ENCODE measurements at places on chromosomes 1 and 21.

DNA sequence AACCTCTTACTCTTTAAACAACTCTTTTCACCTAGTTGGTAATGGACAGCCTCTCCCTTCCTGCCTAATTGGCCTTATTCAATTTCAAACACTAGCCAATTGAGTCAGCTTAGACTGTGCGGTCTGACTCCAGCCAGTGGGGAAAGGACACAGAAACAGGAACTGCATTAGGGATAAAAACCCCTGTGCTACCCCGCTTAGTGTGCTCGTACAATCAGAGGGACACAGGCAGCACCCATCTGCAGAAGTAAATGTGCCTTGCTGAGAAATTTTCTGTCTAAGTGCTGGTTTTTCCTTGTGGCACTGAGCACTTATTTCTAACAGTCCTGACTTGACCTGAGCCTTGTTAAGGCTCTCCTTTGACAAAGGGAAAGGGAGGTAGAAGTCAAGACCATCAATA, 6.0 kb upstream of the CD2 start:
- no peak for DNase-seq

DNA sequence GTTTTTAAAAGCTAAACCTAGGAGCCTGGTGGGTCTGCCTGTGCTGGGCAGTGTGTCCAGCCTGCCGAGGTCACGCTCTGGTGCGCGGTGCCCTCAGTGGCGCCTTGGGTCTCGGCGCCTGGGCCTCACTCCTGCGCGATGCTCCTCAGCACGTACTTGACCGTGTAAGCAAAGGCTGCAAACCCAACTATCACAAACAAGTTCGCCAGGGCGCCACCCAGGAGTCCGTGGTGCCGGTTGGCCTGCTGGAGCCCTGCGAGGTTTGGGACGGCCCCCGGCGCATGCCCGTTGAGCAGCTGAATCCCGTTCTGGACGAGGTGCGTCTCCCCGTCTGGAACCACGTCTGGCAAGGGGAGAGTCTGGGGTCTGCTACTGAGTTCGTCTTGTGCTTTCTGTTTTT, 8.6 kb upstream of the C1QTNF12 start:
- no peak for DNase-seq

GRCh38 chr1:96995351-96995750, 273.8 kb downstream of the PTBP2 start:
- DNase-seq = no peak

GRCh38 chr21:29939104-29939923, 482 bp downstream of the GRIK1 start:
- no peak for DNase-seq

DNA sequence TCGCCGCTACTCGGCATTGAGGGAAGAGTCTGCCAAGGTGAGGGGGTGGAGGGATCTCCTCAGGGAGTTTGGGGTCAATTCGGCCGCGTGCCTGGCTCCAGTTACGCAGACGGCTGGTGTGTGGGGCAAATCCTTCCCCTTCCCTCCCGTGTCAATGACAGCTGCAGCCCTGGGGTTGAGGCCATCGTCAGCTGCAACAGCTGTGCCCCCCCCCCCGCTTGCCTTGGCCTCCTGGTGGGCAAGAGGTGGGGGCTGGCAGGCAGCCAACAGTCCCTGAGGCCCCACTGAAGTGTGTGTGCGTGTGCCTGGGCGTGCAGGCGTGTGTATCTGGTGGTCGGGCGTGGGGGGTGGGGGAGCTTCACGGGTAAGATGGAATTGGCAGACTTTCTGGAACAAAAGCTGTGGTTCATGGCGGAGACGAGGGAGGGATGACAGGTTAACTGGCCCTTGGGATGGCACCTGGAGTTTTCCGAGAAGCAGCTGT, 25.6 kb downstream of the PPFIA4 start:
- DNase-seq = no peak

DNA sequence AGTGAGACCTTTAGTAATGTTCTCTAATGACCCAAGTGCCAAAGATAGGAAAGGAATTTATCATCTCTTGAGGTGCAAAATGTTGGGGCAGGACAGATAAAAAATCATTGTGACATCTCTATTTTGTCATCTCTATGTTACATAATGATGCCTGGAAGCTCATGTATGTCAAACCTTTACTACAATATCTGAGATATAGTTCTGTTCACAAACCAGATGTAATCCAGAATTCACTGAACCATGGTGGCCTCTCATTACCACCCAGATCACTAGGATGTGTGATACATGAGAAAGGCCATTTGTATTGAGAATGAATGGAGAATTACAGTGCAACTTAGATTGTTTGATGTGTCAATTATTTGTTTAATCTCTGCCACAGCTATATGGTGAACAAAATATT, 22.0 kb upstream of the KCTD3 start:
- no peak for DNase-seq
